ENCODE measurements at places on chromosomes 7 and 10.
A peak's percentile ranks its signal among the peaks of the same experiment; 100 is the strongest.

- DNase-seq, result no peak
These were observed 21.2 kb downstream of the TECTB start for GRCh38 chr10:112304267-112304859.

GRCh38 chr10:3763035-3763456, 22.0 kb downstream of the KLF6 start:
- no peak for DNase-seq

- DNase-seq, result no peak
These were observed 26.0 kb upstream of the PCBD1 start for GRCh38 chr10:70914316-70914864.

DNA sequence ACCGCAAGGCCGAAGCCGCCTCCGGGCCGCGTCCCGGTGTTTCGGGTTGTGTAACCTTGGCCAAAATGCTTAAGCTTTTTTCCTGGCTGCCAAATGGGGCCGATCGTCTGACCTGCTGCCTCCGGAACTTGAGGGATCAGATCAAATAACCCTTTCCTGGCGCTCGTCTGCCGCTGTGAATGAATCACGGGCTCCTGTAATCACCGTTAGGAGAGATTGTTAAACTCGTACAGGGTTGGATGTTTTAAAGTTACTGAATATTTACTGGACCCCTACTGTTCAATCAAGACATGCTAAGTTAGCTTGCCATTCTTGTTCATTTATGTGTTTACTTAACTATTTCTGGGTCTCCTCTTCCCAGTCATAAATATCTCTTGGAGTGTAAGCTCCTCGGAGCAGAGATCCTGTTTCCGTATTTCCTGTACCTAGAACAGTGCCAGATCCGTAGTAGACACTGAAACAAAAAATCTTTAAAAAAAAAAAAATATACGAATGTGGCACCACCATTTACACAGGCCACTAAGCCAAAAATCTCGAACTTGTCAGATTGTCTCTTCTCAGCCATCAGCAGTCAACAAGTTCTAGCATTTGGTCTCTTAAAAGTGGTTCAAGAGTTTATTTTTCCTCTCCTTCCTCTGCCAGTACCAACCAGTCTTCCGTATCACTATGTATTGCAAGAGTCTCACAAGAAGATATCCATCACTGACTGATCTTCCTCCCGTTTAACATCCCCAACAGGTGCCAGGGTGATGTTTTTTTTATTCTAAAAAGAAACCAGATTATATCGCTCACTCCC, 650 bp upstream of the TM9SF3 start:
- no peak for DNase-seq

GRCh38 chr10:23755556-23755955, 316.7 kb downstream of the OTUD1 start:
- no peak for DNase-seq

DNA sequence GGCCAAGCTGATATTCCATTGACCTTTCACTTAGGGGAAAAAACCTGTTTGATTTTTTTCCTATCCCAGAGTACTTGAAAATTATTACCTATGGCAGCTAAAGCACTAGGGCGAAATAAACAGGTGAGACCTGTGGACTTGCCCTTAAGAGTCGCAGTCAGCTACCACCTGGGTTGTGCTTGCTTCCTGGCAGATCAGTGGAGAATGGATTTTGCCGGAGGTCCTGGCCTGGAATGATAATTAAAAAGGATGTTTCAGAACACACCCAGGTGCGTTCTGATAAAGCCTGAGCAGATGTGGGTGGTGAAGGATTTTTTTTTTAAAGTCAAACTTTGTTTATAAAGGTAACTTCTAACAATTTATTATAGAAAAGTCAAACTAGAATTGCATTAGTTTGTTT, 59.1 kb downstream of the AUTS2 start:
- DNase-seq, result no peak

DNA sequence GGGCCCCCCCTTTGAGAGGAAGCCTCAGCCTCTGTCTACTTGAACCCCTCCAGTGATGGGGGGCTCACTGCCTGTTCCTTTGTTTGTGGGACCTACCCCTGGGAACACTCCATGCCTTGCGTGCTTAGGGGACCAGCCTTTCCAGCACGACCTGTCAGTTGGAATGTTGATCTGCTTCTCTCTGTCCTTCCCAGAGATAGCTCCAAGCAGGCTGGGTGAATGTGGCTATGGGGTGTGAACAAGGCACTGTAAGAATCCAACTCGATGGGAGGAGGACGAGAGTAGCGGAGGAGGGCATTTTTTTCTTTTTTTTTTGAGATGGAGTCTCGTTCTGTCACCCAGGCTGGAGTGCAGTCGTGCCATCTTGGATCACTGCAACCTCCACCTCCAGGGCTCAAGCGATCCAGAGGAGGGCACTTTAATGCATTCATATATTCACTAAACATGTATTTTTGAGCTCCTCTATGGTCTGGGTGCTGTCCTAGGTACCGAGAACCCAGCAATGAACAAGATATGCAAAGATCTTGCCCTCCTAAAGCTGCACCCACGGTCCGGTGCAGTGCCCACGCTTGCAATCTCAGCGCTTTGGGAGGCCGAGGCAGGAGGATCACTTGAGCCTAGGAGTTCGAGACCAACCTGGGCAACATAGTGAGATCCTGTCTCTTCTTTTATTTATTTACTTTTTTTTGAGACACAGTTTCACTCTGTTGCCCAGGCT, 8.5 kb downstream of the CLIP2 start:
- no peak for DNase-seq

GRCh38 chr7:115145512-115145911, 223.6 kb downstream of the MDFIC start:
- peak; percentile 5 for DNase-seq

DNA sequence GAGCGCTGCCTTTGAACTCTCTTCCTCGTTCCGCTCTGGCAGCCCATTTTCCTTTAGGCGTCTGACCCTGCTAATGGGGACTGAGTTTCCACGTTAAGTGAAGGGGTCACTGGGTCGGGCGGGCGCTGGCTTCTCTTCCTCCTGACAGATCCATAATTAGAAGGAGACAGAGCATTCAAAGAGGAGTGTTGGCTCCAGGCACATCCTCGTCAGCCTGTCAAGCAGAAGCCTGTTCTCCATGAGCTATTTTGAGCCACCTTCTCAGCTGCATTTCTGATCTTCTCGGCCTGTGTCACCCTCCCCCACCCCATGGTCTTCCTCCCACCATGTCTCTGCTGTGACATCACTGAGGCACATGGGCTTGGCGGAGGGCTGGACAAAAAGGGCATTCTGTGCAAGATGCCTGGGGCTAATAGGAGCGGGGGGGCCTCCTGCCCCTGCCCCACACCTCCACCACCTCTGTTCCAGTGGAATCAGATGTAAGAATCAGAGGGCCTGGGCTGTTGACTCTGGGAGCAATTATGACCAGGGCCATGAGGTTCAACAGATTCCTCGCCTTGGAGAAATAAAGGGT, 248.1 kb downstream of the PLXNA4 start:
- no peak for DNase-seq

- DNase-seq, result no peak
These were observed 1151.0 kb upstream of the PHF14 start for GRCh38 chr7:9822458-9823290.

DNA sequence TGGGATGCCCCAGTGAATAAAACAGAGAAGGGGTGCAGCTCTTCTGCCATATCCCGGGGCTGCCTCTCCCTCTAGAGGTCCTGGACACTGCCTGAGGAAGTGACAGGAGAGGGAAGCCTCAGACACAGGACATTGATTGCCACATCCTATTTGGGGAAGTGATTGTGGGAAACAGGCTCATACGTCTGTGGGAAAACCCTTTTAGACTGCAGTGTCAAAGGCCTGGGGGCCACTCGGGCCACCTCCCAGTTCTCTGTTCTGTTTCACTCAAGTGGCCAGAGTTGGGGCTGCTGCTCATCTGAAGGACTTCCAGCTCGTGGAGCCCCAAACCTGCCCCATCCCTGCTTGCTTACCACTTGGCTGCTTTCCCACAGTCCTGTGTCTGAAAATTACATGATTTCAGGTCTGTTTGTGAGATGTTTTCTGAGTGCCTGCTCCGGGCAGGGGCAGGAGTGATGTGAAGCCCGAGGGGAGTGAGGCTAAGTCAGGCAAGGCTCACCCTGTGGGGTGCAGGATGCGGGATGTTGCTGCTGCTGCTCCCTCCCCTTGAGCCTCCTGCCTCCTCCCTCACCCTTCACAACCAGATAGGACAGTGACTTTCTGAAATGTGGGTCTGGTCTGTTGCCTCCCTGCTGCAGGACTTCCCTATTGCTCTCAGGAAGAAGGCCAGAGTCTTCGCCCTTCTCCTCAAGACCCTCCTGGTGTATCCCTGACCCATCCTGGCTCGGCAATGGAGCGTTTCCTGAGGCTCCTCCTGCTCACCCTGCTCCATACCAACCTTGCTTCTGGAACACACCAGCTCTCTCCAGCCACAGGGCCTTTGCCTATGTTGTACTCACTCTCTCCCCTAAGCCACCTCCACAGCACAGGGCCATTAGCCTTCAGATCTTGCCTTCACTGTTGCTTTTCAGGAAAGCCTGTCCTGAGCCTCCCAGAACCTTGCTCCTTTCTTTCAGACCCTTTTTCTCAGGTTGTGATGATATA, 58.4 kb downstream of the NEURL1 start:
- no peak for DNase-seq

- DNase-seq, result no peak
These were observed 22.7 kb downstream of the YWHAG start for GRCh38 chr7:76336094-76336493.

- no peak for DNase-seq
These were observed 77.8 kb downstream of the PAX2 start for GRCh38 chr10:100823194-100823593.

DNA sequence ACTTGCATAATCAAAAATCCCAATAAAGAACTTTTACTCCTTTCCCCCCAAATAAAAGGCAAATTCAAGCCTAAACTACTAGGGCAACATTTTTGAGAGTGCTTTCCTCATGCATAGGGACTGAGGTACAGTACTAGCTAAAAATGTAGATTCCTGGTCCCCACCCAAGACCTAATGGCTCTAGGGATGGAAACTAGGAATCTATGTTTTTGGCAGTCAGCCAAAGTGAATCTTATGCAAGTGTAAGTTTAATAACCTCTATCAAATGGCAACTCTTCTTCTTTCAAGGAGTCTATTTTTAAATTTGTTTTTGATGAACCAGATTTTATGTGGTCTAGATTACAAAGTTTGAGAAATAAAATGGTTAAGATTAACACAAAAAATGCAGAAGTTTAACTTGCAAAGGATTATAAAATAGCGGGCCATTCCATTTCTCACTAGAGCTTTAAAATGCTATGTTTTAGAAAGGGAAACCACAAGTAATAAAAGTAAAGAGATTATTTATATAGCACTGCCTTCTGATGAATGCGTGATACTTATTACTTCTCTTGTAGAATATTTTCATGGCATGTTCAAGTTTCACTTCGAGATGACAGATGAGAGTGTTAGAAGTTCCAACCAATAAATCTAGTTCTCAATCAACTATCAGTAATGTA, 70.4 kb upstream of the MDFIC start:
- no peak for DNase-seq
